ENCODE measurements at places on chromosomes 1 and 21.

DNA sequence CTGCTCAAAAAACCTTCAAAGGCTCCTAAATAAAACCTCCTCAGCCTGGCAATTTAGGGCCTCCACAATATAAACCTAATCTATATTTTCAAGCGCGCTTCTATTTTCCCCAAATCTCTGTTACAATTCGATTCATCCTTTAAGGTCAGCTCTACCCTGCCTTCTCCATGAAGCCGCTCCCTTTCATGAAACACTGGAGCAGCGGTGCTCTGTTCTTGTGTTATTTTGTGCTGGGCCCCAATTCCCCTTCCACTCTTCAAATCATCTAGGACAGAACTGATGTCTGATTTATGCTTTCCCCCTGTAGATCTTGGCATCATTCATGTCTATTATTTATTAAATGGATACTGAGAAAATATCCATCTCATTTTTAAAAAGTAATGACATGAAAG is 6.9 kb downstream of the ERRFI1 start:
- DNase-seq: no peak

DNA sequence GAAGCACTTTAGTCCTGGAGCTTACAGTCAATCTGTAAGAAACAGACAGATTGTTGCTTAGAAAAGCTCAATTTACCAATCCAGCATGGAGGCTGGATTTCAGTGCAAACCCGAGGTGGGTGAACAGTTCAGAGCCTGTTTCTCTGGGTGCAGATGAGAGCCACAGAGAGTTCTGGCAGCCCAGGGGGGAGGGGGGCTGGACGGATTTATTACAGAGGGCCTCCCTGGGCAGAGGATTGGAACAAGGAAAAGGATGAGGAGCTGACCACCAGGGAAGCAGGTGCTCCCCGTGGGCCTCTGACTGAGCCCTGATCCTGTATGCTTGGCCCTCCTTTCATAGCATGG is 38.0 kb upstream of the EPS8L3 start:
- no peak for DNase-seq

GRCh38 chr1:25989440-25990234 is 8.2 kb downstream of the PAFAH2 start:
- DNase-seq: no peak

GRCh38 chr1:178407655-178408054 is 89.1 kb downstream of the CLEC20A start:
- no peak for DNase-seq

GRCh38 chr1:222006715-222007114 is 264.8 kb upstream of the DUSP10 start:
- DNase-seq: no peak

GRCh38 chr1:57381871-57382270 is 42.0 kb downstream of the DAB1 start:
- no peak for DNase-seq

DNA sequence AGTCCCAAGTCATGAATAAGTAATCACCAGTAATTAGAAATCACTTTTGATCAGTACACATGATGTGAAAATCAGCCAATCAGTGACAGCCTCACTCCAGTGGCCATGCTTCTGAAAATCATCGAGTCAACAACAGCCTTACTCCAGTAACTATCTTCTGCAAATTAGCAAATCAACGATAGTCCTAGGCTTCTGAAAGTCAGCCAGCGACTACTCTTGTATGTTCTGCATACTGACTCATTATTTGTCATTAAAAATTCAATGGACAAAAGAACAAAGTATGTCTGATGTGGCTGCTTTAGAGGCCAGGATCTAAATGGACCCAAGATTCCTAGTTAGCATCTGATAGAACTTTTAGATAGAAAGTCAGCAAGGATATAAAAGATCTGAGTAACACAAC is 102.5 kb downstream of the GPR52 start:
- DNase-seq: no peak

DNA sequence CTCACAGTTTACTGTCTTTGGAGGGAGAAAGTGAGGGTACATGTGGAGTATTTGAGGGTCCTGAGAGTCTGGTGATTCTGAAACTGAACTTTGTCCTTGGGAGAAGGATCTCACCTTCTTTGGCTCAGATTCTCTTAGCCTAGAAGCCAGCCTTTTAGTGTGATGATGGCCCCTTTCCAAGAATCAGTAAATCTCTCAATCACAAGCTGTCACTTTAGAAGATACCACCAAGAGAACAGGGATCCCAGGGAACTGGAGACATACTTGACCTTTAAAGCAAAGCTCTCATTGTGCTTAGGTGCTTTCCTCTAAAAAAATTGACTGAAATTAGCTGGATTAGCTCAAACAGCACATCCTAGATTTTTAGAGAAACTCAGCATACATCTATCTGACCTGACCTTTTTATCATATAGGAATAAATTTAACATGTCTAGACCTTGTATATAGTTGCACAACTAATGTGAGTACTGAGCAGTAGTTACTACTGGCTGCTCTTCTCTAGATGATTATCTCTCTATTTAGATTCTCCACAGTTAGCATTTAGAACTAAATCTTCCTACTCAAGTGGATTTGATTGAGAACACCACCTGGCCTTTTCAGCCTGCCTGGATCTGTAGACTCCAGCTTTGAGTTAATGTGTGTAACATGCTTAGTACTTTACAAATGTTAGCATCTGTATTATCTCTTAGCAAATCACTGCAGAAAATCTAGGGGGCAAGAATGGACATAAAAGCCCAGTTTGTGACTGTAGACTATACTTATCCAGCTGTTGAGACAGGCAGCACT is 157.7 kb downstream of the MAST2 start:
- DNase-seq: no peak

DNA sequence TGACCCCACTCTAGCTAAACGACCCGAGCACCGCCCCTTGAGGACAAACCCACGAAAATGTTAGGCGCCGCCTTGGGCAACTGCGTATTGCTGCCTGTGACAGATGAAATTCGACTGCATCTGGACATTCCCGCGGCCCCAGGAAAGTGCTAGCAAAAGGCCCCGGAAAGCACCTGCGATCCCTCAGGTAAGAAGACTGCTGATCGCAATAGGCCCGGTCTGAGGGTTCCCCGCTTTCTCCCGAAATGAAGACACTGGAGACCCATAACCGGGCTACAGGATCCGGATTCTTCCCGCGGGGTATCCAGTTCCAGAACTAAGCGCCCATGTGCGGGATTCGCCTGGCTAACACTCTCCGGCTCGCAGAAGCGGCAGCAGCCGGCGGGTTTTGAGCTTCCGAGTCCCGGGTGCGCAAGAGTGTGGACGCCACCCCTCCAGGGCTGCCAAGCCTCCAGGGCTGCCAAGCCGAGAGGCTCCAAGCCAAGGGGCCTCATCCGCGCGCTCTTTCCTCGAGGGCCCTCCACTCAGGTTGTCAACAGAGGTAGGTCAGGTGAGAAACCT is 157.9 kb upstream of the NBPF11 start:
- DNase-seq: no peak

- no peak for DNase-seq
Measured at GRCh38 chr1:102942324-102942723, 166.0 kb downstream of the COL11A1 start.

GRCh38 chr1:35448344-35448801 is 108.8 kb downstream of the KIAA0319L start:
- DNase-seq: no peak

- DNase-seq: no peak
Measured at GRCh38 chr1:15384301-15384901, 25.3 kb upstream of the EFHD2 start.

DNA sequence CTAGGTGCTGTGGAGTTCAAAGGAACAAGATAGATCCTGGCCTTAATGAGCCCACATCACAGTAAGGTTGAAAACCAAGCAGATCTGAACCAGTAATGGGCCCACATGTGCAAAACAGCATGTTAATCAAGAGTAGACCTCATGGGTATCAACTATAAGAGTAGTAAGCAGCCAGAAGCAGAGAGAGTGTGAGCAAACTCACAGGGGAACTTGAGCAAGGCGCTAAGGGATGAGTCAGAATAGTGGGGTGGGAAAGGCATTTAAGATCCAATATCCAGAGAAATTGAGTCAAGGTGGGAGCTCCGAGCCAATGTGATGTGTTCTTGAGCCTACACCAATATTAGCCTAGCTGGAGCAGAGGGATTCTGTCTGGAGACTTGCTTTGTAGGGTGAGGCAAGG is 52.4 kb upstream of the GJA5 start:
- no peak for DNase-seq

- DNase-seq: no peak
Measured at GRCh38 chr1:7229186-7229585, 443.9 kb downstream of the CAMTA1 start.

DNA sequence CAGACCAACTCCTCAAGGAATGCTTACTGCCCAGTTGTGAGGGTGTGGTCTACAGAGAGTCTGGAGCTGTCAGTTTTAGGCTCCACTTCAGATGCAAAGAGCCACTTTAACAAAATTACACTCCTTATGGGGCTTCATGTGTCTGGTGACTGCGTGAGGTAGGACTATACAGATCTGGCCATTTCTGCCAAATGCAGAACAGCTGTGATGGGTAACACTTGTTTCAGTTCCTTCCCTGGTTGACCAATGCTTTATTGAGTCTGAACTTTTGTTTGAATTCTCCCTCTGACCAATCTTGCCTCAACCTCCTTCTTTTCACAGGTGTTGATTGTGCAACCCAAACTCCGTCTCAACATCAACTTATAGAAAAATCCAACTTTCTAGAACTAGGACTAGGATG is 181.2 kb downstream of the OMA1 start:
- no peak for DNase-seq

DNA sequence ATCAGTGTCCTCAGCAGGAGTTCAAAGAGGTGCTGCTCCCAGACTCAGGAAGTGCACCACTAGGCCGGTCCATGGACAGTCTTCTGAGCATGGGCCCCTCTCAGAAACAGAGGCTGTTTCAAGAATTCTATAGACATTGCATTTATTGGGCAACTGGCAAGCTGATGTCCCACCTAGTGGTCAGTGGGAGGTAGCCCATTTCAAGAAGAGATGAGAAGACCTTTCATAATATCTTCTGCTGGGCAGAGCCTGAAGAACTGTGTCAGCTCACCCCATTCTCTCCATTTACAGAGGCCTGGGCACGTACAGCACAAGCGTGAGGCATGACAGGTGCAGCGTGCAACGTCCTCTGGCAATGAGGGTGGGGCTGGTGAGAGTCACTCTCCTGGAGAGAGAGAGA is 216.0 kb downstream of the DYRK1A start:
- no peak for DNase-seq

DNA sequence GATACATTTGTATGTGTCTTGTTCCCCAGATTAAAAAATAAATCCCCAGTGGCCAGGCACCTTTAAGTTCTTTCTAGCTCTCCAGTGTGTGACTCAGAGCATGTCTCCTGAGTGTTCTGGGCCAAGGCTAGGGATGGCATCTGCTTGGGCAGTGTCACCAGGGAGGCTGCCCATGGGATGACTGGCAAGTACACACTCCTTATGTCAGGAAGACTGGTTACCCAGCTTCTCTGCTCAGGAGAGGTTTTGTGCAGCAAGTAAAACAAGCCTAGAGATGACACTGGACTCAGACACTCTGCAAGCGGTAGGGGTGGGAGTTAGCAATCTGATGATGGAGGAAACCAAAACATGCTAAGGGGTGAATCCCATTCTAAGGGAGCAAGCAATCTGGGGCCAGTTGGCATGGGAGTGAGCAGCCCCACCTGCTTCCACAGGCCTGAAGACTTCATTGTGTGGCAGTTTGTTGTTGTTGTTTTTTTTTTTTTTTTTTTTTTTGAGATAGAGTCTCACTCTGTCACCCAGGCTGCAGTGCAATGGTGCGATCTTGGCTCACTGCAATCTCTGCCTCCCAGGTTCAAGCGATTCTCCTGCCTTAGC is 137.1 kb downstream of the EDEM3 start:
- no peak for DNase-seq

DNA sequence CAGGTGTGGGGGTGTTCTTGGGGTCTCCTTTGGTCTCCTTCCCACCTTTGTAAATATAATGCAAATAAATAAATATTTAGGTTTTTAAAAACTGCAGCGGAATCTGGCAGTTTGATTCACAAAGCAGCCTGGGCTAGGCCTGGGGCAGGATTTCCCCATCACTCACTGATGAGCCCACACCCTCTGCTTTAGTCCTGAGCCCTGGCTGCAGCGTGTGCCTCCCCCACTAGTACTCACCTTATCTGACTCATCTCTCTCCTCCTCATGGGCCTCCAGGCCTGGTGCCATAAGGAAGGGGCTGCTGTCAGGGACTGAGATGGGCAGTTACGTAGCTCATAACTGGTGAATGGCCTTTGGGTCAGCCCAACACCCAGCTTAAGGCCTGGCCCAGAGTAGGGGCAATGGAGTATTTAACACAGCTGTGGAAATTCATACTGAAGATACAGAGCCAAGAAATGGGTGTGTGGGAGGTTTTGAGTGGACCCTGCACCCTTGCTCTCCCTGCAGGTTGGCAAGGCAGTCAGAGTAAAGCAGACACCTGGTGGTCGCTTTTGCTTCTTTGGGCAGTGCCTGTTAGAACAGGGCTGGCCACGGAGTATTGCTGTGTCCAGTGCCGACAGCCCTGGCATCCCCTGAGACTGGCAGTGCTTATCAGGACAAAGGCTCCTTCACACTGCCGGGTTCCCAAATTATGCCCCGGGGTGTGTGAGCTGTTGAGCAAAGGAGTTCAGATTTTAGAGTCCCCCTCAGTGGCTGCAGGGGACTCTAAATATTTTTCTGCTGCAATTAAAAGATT is 39.7 kb downstream of the AZIN2 start:
- DNase-seq: no peak

DNA sequence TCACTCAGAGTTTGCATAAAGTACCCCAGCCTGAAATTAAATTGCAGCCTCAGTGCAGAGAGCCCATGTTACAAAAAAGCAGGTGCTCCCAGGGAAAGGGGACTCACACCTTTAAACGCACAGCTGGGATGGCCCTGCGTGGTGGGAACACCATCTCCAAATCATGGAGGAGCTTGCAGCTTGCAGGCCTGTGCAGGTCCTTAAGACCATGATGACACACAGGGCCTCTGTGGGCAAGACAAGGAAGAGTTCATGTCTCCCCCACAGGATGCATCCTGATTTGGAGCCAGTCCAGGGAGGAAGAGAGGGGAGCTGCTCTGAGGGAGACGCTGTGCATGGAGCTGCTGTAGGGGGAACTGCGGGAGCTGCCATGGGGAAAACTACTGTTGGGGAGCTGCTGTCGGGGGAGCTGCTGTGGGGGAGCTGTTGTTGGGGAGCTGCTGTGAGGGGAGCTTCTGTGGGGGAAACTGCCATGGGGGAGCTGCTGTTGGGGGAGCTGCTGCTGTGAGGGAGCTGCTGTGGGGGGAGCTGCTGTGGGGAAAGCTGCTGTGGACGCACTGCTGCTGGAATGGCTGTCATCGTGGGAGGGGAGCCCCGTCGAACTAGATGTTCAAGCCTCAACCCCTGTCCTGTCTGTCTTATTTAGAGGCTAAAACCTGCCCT is 113.9 kb downstream of the MATN1 start:
- DNase-seq: no peak

GRCh38 chr1:233105225-233105624 is 154.8 kb downstream of the NTPCR start:
- no peak for DNase-seq

- DNase-seq: no peak
Measured at GRCh38 chr1:81307786-81308185, 492.9 kb upstream of the ADGRL2 start.
